ENCODE measurements at places on chromosomes 6 and 20. TPM values are rescaled to one million over a fixed set of nuclear protein-coding genes. Genes with fewer than 3 reads are reported as not detected.

DNA sequence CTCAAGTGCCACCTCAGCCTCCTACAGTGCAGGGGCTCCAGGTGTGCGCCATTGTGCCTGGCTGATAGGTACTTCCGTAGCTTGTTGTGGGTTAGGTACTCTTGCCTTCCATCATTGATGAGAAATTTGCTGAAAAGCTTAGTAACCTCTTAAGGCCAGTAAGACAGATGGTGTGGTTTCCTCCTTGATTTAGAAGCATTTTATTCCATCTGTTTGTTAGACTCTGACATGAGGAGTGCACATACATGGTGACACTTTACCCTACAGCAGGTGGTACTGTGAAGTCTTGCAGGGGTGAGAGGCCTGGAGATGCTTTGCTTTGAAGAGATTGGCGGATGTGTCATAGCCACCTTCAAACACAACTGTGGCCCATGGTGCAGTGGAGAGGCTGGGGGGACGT lies 14.8 kb upstream of the MTG2 start:
- no peak for DNase-seq

DNA sequence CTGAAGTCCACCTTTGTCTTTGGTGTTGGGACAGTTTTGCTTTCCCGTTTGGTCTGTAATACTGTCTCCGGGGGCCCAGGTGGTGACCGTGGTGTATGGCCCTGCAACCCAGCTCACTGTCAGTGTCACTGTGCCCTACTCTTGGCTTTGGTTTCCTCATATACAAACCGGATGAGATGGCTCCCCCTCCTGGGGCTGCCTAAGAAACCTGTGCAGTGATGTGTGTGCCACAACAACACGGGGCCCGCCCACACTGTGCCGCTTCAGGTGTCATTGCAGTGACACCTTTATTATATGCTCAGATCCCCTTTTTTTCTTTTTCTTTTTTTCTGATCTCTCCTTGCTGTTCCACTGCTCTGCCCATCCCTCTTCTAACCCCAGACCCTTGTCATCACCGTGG lies 73.9 kb downstream of the RAMACL start:
- DNase-seq: no peak

DNA sequence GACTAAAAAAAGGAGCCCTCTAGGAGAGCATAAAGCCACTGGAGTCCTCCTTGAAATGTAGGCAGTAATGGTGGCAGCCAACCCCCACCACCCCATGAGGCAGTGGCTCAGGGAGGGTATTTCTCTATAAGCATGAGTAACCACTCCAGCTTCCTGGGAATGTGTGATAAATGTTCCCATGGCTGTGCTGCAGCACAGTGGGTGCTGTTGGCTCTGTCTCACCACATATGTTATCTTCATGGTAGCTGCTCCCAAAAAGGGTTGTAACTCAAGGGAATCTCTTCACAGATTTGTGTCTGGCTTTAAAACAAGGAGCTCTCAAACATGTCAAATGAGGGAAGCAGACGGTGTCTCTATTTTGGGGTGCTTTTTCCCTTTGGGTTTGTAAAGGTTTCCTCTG lies 7.5 kb upstream of the PHACTR1 start:
- DNase-seq: no peak

- DNase-seq: no peak
Observed at GRCh38 chr20:12180107-12180661, 262.5 kb downstream of the BTBD3 start.

HEY2 gene
- total RNA-seq: 10.8 TPM

Data from neural crest cell (in vitro differentiated cells).